ENCODE measurements at places on chromosomes 7 and 10. TPM values are rescaled to one million over a fixed set of nuclear protein-coding genes. Genes with fewer than 3 reads are reported as not detected.
A peak's percentile ranks its signal among the peaks of the same experiment; 100 is the strongest.

The ANXA8 gene
- 0.69 TPM for total RNA-seq

DNA sequence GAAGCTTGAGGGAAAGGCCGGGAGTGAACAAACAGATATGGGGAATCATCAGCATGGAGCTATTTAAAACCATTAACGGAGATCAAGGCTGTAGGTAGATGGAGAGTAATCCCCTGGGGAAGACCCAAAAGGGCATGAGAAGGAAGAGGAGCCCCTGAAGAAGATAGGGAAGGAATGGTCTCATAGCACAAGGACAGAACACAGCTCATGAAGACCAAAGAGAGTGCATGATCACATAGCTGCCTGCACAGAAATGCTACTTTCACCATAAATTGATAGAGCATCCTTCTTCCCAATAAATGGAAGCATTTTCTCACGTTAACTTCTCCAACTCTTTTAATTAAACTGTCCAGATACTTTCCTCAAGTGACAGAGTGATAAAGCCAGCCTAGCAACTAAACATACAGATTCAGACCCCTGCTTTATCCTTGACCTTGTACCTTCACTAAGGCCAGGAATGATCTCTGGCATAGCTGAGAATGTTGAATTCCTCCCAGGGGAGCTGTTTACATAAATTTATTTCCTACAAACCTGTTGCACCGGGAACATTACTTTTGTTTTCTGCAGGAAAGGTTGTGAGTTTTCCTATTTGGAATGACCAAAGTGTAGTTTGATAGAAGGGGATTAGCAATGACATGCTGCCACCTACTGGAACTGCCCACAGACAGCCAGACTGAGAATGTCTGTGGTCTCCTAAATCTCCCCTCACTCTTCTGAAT, 110.8 kb upstream of the LRGUK start:
- no peaks in the 10 kb centered on the region for H3K36me3 ChIP-seq
- no peaks in the 10 kb centered on the region for H3K4me1 ChIP-seq

GRCh38 chr10:93369588-93370164, 112.5 kb downstream of the MYOF start:
- DNase-seq, result no peak
- no peak overlapping the region for H3K27ac ChIP-seq
- peaks cover 85% of the 10 kb centered on the region for H3K36me3 ChIP-seq
- H3K27me3 ChIP-seq, result no peaks in the 10 kb centered on the region
- H3K4me1 ChIP-seq, result no peaks in the 10 kb centered on the region

The C7orf33 gene
- total RNA-seq, result not detected

DNA sequence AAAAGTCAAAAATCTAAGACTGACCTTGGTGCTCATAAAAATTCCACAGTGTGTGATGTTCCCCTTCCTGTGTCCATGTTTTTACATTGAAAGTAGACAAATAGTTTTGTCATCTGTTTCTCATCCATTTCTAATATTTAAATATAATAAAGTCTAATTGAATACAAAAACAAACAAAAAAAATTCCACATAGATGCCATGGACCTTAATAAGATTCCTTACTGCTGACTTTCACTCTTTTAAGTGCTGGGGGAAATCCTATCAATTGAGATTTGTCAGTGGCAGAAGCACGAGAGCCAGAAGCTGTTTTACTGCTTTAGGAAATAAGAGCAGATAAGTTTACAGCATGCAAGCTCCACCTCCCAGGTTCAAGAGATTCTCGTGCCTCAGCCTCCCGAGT, 310.0 kb downstream of the ABCA13 start:
- no peaks in the 10 kb centered on the region for H3K27me3 ChIP-seq
- no peak overlapping the region for H3K4me3 ChIP-seq
- H3K4me1 ChIP-seq, result peaks cover 7% of the 10 kb centered on the region
- no peaks in the 10 kb centered on the region for H3K36me3 ChIP-seq

GRCh38 chr7:131945313-131945911, 389.0 kb upstream of the PODXL start:
- H3K36me3 ChIP-seq, result no peaks in the 10 kb centered on the region
- peak overlapping the region; percentile 55 for H3K4me3 ChIP-seq
- H3K27me3 ChIP-seq, result no peaks in the 10 kb centered on the region
- no peak overlapping the region for H3K27ac ChIP-seq
- peaks cover 24% of the 10 kb centered on the region for H3K4me1 ChIP-seq

The TRPV5 gene
- not detected for total RNA-seq

DNA sequence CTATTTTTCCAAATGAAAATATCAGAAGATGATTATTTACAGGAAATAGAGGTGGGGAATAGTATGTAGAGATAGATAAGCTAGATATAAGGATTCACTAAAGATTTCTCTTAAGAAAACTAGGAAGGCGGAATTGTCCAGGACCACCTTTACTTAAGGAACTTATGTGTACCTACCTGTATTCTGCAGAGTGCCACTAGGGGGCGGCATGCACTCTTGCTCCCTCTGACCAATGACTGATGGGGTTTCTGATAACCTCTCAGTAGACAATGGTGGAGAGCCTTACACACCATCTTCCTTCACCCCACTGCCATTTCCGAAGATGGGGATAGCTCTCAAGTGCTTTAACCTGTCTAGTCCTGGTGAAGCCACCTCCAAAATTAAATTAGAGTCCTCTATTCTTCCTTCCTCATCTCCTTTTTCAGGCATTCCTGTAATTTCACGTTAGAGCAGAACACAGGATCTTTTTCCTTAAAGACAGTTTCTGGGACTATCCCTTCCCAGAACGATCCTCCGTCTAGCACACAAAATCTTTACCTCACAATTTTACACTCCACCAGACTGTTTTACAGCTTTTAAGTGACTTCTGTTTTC, 453.1 kb downstream of the SORCS1 start:
- H3K36me3 ChIP-seq, result no peaks in the 10 kb centered on the region
- H3K4me3 ChIP-seq, result no peak overlapping the region
- H3K27ac ChIP-seq, result no peak overlapping the region
- no peaks in the 10 kb centered on the region for H3K4me1 ChIP-seq

The ACADSB gene
- total RNA-seq, result 2.8 TPM

GRCh38 chr10:22550732-22551131, 163.6 kb downstream of the PIP4K2A start:
- H3K36me3 ChIP-seq, result 0 out of 2 replicates have a peak, but pooled peaks cover 4% of the 10 kb centered on the region
- no peaks in the 10 kb centered on the region for H3K27me3 ChIP-seq
- no peak overlapping the region for H3K4me3 ChIP-seq
- DNase-seq, result peak; percentile 29
- no peaks in the 10 kb centered on the region for H3K4me1 ChIP-seq

GRCh38 chr7:134450294-134451000, 8.5 kb downstream of the AKR1B1 start:
- H3K27me3 ChIP-seq, result no peaks in the 10 kb centered on the region
- peak overlapping the region; percentile 83 for H3K27ac ChIP-seq
- H3K36me3 ChIP-seq, result no peaks in the 10 kb centered on the region
- no peak overlapping the region for H3K4me3 ChIP-seq
- DNase-seq, result peak; percentile 36

- no peaks in the 10 kb centered on the region for H3K27me3 ChIP-seq
- peak overlapping the region; percentile 98 for H3K27ac ChIP-seq
- H3K4me3 ChIP-seq, result no peak overlapping the region
- peak; percentile 73 for DNase-seq
- peaks cover 40% of the 10 kb centered on the region for H3K4me1 ChIP-seq
- no peaks in the 10 kb centered on the region for H3K36me3 ChIP-seq
These were observed 27.7 kb upstream of the BPGM start for GRCh38 chr7:134618756-134619530.

DNA sequence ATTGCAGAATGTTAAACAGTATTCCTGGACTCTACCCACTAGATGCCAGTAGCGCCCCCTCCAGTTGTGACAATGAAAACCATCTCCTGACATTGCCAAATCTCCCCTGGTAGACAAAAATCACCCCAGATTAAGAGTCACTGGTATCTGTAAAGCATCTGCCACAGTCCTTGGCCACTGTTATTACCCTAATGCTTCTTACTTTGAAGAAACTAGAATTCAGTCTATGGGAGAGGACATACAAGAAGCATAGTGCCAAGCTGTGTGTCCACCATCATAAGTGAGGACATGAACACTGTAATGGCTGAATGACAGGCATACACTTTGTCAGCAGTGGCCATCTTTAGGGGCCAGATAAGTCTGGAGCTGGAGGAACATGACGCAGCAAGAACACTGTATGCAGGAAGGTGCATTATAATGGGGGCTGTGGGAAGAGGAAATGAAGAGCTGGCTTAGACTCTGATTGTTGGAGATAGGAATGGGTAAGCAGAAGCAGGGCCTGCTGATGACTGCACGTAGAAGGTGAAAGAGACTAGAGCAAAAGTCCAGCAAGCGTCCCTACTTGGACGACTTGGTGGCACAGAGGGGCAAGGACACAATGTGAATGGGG, 32.5 kb downstream of the CBX3 start:
- no peak overlapping the region for H3K4me3 ChIP-seq
- no peak overlapping the region for H3K27ac ChIP-seq
- no peak for DNase-seq
- H3K36me3 ChIP-seq, result no peaks in the 10 kb centered on the region
- H3K4me1 ChIP-seq, result no peaks in the 10 kb centered on the region

- H3K4me1 ChIP-seq, result peaks cover 30% of the 10 kb centered on the region
- H3K4me3 ChIP-seq, result peak within 1 kb of the TSS; percentile 65
- peaks cover 6% of the 10 kb centered on the region for H3K36me3 ChIP-seq
- H3K27me3 ChIP-seq, result no peaks in the 10 kb centered on the region
- DNase-seq, result peak; percentile 17
These were observed at the start of gene NANOS1 for GRCh38 chr10:119029613-119030420. Gene NANOS1 (plus strand): TSS chr10:119029714. CDS start chr10:119029802, 88 bp downstream.

The ATXN7L1 gene
- total RNA-seq, result 16.0 TPM

The CCL24 gene
- total RNA-seq, result not detected

The TMEM229A gene
- not detected for total RNA-seq

DNA sequence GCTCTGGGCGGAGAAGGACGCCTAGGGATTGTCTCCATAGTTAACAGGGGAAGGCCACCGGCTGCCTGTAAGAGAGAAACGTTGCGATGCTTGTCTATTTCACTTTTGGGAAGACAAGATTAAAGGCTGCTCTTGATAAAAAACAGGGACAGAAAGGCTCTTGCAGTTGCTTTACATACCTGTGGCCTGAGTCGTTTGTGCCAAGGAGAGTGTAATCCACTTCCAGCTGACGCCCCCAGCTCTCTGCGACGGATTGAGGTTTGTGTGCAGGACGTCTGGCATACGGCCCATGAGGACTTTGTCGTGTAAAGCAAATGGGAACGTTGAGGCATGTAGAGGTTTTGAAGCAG, 1.1 kb downstream of the MAP3K8 start:
- H3K4me1 ChIP-seq, result peaks cover 41% of the 10 kb centered on the region
- no peaks in the 10 kb centered on the region for H3K27me3 ChIP-seq
- peaks cover 5% of the 10 kb centered on the region for H3K36me3 ChIP-seq

GRCh38 chr10:14608381-14609001, 166.2 kb downstream of the FAM107B start:
- H3K4me3 ChIP-seq, result no peak overlapping the region
- no peaks in the 10 kb centered on the region for H3K27me3 ChIP-seq
- H3K36me3 ChIP-seq, result no peaks in the 10 kb centered on the region
